Left renal cortex interstitium (tissue), 4 donors: ENCODE measurements at places on chromosomes 16 and 17. TPM values are rescaled to one million over a fixed set of nuclear protein-coding genes. Genes with fewer than 3 reads are reported as not detected.

DNA sequence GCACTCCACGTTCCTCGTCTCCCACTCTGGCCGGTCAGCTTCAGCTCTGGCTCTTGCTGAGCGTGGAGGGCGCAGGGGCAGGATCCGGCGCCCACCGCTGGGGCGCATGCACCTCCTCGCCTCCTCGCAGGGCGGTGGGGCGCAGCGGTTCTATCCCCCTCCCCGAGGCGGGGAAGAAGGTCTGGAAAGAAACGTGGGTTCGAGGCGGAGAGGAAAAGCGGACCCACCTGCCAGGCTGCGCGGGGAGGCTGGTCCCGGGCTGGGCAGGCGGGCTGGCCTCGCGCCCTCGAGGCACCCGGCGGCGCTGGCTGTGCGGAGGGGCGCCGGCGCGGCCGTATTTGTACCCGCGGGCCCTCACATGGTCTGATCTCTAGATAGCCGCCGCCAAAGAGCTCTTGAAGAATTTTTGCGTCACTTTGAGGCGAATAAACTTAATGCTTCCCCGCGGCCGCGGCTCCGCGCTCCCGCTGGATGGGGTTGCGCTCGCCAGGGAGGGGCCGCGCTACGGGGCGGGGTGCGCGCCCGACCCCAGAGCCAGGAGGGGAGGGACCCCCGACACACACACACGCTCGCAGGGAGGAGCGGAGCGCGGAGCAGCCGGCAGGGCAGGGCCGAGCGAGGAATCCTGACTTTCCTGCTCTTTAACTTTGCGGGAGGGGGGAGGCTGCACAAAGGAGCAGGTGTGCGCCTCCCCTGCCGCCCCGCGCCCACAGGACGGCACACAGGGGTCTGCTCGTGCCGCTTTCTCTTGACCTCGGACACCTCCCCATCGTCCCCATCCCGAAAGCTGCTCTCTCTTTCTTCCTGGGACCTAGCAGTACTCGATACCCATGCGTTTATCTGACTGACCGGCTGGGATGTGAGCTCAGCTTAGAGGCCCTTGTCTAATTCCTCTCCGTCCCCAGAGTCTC lies at the start of gene SLC6A4:
TSS of gene SLC6A4 (minus strand) at position 312 of the 911 bp plus-strand sequence. CDS start 13,739 bp downstream, outside the sequence.
- no peak for DNase-seq

Gene CRYM
- polyA plus RNA-seq = 9.9 TPM

Gene SP6
- polyA plus RNA-seq = 3.5 TPM

- DNase-seq = no peak
These were observed 39.2 kb upstream of the ARL4D start for GRCh38 chr17:43359469-43360110.

Gene CIAO2B
- polyA plus RNA-seq = 105 TPM

GRCh38 chr16:10923650-10924214 lies 18.5 kb downstream of the DEXI start:
- no peak for DNase-seq

GRCh38 chr16:85698935-85699558 lies 10.3 kb upstream of the GINS2 start:
- no peak for DNase-seq

GRCh38 chr16:35731341-35732040 lies 2272.1 kb downstream of the TP53TG3F start:
- DNase-seq = no peak

- no peak for DNase-seq
These were observed 26.0 kb upstream of the CHMP6 start for GRCh38 chr17:80965606-80966005.

Gene GSDMA
- 3.6 TPM for polyA plus RNA-seq

Gene CEP112
- polyA plus RNA-seq = 20.3 TPM

DNA sequence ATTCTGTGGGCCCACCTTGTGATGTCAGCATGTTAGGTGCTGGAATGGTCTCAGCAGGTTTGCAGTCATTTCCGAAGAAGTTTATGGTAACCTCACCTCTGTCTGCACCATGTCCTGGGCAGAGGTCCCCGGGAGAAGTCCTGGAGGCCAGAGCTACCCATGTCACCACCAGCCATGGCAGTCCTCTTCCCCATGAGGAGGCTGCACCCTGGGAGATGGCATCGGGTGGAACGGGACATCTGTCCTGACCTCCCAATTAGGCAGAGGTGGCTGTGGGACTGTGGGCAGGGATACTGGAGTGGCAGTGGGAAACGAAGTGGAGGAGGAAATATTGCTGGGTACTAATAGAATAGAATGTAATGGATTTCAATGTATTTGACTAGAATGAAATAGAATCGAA lies 511.8 kb upstream of the WSB1 start:
- no peak for DNase-seq
